ENCODE measurements at places on chromosomes 1 and 21.

- DNase-seq = peak; percentile 68
Observed at GRCh38 chr1:59879574-59879973, 47.0 kb downstream of the CYP2J2 start.

DNA sequence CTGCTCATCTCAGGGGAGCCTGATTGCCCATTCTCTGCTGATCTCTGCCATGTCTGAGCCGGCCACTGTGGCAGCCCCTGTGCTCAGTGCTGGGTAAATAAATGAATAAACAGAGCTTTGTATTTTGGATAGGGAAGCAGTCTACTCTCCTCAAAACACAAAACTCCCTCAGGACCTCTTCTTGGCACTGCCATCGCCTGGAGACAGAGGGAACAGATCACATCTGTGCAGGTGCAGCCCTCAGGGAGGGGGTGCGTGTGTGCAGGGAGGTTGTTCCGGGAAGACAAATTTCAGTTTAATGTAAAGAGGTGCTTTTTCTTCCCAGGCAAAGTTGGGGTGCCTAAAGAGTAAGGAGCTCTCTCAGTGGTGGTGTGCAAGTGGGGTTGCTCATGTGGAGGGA, 7.7 kb upstream of the FAM167B start:
- DNase-seq = no peak

GRCh38 chr1:31511848-31512615, 64.3 kb upstream of the TINAGL1 start:
- no peak for DNase-seq

- no peak for DNase-seq
Observed at GRCh38 chr1:227775841-227776240, 39.6 kb upstream of the PRSS38 start.

GRCh38 chr1:176857632-176858031, 306.9 kb downstream of the ASTN1 start:
- no peak for DNase-seq

DNA sequence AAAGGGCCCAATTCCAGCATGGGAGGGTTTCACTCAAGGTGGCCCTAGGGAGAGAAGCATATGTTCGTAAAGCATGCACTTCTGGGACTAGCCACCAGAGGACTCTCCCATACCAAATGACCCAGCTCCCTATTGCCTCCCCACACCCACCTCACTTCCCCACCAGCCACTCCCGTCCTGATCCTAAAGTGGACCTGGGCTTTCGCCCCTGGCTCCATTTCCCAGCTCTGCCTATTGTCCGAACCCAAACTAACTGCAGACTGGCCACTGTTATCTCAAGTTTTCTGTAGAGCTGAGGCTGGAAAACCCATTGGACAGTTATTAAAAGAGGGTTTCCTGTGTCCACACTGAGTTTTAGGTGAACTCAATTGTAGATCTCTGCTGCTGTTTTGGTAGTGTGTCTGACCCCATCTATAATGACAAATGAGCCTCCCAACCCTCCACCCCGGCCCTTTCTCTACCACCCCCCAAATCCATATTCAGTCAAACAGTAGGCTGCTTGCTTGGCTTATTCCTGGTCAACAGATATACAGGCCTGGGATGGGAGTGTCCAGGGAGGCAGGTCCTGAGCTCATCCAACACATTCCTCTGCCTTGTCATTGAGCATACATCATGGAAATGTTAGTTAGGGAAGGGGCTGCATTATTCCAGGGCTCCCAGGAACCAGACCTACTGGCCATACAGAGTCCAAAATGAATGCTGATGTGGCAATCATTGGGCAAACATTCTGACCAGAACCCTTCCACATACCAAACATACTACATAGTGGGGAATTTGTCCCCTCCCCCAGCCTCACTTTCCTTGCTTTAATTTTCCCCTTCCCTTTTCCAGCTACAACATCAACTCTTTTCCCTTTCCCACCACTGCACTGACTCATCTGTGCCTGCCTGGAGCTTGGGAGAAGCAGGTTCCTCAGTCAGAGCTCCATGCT, 59.2 kb downstream of the ABCA4 start:
- DNase-seq = peak; percentile 50

GRCh38 chr1:81921851-81922462, 121.2 kb downstream of the ADGRL2 start:
- no peak for DNase-seq

DNA sequence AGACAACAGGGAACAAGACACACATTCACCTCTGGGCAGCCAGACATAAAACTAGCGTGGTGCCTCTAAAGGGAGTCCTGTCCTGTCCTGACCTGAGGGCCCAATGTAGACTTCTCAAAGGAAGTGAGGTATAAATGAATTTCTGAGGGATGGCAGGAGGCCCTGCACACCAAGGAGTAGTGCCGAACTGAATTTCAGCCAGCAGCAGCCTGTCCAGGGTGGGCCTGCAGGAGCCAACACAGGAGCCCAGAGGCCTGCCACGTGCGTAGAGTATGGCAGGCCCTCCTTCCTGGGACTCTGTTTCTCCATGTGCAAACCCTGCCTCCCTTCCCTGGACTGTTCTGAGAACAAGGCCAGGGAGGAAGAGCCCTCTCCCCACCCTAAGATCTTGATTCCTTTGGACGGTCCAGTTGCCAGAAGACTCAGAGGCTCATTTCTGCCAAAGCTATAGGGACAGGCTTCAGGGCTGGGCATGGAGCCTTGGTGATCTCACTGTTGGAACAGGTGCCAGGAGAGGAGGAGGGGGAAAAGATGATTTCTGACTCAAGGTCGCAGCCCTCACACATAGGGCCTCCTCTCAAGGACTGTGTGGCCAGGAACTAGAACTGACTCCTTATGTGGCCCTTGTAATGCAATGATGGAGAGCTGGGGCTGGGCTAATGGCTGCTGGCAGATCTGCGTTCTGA, 1.8 kb upstream of the FABP3 start:
- DNase-seq = no peak

- DNase-seq = no peak
Observed at GRCh38 chr1:113135460-113135859, 62.5 kb downstream of the LRIG2 start.

DNA sequence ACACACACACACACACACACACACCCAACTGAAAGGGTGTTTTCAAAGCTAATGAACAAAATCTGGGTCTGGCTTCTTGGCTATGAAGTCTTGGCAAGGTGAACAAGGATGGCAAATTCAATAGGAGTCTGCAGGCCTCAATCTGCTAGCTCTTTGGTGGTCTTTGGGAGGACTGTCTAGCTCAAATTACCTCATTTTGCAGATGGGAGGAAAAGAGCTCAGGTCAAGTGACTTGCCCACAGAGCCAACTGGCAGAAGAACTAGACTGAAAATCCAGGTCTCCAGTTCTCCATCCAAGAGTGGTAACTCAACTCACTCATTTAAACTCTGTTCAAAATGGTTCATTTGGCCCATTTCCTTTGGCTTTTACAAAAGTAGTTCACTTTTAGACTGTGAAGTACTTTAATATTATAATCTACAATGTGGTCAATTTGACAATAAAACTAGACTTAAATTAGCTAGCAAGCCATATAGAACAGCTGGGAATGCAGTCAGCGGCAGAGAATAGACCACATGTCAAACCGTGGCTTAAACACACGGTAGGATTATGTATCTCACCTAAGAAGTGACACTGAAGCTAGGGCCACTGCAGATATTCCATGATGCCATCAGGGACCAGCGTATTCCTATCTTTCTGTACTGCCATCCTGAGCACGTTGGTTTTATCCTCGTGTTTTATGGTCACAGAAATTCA, 112.9 kb downstream of the APP start:
- DNase-seq = no peak

DNA sequence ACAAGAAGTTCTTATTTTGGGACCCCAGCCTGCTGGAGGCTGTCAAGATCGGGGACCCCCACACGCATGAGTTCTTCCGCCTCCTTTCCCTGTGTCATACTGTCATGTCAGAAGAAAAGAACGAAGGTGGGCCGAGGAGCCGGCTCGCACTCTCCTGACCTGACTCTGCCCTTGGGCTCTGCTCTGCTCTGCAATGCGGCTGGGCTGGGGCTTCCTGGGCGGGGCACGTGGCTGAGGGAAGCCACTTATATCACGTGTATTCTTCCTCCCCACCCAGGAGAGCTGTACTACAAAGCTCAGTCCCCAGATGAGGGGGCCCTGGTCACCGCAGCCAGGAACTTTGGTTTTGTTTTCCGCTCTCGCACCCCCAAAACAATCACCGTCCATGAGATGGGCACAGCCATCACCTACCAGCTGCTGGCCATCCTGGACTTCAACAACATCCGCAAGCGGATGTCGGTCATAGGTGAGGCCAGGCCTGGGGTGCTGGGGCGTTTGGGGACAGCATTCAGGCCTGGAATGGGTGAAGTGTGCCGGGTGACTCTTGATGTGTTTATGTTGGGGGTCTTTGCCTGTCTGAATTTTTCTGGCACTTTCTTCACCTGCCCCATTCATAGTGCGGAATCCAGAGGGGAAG, 17.6 kb downstream of the ATP8B2 start:
- DNase-seq = no peak

- DNase-seq = no peak
Observed at GRCh38 chr1:6962478-6962995, 177.3 kb downstream of the CAMTA1 start.

- no peak for DNase-seq
Observed at GRCh38 chr1:235947989-235948388, 81.3 kb upstream of the LYST start.

DNA sequence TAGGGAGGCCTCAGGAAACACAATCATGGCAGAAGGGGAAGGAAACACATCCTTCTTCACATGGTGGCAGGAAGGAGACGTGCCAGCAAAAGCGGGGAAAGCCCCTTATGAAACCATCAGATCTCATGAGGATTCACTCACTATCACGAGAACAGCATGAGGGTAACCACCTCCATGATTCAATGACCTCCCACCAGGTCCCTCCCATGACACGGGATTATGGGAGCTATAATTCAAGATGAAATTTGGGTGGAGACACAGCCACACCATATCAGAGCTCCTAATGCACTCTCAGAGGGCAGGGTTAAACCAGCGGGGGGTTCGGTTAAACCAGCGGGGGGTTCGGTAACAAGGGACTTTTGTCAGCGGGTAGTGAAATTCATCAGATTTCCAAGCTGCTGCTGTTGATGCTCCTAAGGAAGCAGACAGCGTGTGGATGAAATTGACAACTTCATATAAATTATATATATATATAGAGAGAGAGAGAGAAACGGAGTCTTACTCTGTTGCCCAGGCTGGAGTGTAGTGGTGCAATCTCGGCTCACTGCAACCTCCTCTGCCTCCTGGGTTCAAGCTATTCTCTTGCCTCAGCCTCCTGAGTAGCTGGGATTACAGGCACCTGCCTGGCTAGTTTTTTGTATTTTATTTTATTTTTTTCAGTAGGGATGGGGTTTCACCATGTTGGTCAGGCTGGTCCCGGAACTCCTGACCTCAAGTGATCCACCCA, 4.2 kb downstream of the CSTB start:
- no peak for DNase-seq

- DNase-seq = no peak
Observed at GRCh38 chr1:178726545-178726944, 1.5 kb downstream of the RALGPS2 start.

GRCh38 chr1:224180783-224181452, 2.1 kb upstream of the DEGS1 start:
- DNase-seq = no peak

DNA sequence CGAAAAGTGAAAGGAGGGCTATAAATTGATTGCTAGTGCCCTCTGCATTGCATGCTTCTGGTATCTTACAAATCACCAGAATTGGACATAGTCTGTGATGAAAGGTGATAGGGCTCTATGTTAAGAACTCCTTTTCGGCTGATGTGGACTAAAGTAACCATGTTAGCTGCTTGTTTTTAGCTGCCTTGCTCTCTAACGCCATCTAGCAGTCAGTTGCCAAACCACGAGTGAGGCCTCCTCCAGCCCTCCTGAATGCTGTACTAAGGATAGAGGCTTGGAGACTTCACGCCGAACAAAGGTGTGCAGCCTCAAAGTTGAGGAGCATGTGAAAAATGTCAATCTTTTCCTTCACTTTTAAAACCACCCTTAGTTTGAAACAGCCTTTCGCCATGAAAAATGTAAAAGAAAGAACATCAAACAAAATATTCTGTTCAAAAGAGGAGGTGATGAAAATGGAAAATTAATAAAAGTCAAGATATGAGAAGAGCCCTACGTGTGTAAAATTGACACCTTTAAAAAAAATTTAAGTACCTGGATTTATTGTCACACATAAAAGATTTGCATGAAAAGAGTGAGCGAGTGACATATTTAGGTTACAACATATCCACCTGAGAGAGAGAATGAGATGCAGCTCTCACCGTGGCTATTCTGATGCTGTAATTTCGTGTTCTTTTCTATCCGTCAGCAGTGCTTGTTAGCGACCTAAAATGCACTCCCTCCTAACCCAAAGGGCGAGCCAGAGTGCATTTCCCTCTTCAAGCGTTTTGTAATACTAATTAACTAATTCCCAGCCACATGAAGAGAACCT, 8.1 kb downstream of the LRRC53 start:
- DNase-seq = peak; percentile 66

- DNase-seq = no peak
Observed at GRCh38 chr1:220198186-220199005, 73.9 kb downstream of the RAB3GAP2 start.

- DNase-seq = no peak
Observed at GRCh38 chr1:229786974-229787610, 161.0 kb downstream of the URB2 start.

- peak; percentile 98 for DNase-seq
Observed at GRCh38 chr1:22892789-22893188, 79.9 kb downstream of the LACTBL1 start.

DNA sequence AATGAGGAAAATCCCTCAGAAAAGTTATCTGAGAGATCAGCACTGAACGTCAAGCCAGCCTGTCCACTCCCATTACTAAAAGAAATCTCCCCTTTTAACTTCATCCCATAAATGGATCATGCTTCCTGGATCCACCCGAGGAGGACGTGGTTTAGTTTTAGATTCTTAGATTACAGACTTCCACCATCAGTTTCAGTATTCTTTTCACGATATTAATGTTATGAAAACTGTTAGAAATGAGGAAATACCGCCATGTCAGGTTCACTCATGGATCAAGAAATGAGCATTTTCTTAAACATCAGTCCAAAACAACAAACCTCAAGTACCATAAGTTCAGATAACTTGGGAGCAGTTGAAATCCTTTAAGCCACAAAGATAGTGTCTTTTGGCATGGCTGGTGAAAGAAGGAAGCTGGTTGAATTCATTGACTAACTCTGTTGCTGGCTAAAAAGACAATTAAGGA, 49.8 kb downstream of the NFIA start:
- no peak for DNase-seq

DNA sequence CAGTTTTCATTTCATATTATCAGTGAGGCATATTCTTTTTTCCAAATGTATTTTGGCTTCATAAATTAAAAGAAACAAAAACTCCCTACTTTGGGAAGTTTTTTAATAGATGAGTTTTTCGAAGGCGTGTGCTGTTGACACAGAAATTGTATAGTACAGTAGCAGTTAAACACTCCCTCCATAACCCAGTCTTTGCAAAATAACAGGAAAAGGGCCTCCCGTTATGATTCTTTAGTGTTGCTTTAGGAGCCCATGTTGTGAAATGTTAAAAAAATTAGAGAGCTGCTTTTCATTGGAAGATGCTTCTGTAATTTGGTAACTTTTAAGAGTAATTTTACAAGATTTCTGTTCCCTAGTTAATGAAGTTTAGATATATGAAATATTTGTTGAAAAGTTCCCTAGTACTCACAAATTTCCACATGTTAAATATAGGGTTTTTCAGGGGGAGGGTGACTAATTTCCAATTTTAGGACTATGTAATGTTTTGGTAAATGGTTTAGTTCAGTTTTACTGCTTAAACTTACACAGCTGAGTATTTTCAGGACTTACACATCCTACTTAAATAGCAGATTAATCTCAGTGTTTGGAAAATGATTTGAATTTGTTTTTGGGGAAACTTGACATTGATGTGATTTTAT, 2.0 kb downstream of the CAMSAP2 start:
- DNase-seq = no peak

- DNase-seq = no peak
Observed at GRCh38 chr1:109350182-109350581, 43.4 kb upstream of the MYBPHL start.
